ENCODE measurements at places on chromosomes 3 and 15.

- DNase-seq: no peak
Measured at GRCh38 chr15:69665641-69666111, 213.1 kb downstream of the RPLP1 start.

DNA sequence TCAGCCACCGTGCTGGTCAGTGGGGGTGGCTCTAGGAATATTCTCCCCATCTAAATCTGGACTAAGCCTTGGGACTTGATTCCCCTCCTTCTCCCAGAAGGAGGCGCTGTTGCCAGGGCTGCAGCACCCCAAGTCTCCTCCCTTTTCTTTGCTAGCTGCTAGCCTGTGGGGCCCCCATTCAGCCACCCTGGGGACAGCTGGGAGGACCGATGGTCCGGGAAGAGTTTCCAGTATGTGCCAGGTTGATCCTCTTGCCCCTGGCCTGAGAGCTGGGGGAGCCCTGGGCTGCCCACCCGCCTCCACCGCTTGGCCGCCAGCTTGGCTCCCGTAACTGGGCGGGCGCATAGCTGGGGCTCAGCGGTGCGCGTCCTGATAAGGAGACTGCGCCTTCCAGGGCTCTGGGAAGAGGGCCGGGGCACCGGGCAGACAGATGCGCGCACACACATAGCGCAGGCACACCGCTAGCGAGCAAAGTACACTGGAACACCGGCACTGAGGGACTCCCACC lies 4.2 kb downstream of the SMAD6 start:
- no peak for DNase-seq

DNA sequence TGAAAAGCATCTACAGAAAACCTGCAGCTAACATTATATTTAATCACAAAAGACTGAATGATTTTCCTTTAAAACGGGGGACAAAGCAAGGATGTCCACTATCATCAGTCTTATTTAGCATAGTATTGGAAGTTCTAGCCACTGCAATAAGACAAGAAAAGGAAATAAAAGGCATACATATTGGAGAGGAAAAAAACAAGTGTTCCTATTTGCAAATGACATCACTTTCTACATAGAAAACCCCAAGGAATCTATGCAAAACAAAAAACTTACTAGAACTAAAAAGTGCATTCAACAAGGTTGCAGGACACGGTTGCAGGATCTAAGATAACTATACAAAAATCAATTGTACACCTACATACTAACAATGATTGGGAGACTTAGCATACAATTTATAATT lies 101.6 kb upstream of the MEF2A start:
- no peak for DNase-seq

DNA sequence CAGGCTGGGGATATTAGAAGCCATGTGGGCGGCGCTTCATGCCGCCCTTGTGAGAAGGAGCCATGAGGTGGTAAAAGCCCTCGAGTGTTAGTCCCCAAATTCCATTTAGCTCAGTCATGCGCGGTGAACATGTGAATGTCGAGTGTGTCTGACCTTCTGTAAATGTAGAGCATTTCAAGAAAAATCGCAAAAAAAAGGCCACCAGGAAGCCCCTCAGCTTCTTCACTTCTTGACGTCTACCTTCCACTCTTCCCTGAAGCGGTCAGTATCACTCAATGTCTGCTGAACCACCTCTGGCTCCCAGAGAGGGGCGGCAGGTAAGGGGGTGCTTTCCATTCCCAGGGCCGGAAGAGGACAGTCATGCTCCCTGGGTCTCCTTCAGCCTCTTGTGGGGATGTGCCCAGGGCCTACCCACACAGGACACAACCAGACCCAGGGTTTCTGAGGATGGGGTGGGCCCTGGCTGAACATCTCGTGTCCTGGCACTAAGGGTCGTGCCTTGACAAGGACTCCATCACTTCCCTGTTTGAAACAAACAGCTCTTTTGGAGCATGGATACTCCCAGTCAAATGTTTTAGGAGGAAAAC lies 274.9 kb downstream of the FAM43A start:
- no peak for DNase-seq

- no peak for DNase-seq
Measured at GRCh38 chr3:24490151-24490550, 4.5 kb downstream of the THRB start.

DNA sequence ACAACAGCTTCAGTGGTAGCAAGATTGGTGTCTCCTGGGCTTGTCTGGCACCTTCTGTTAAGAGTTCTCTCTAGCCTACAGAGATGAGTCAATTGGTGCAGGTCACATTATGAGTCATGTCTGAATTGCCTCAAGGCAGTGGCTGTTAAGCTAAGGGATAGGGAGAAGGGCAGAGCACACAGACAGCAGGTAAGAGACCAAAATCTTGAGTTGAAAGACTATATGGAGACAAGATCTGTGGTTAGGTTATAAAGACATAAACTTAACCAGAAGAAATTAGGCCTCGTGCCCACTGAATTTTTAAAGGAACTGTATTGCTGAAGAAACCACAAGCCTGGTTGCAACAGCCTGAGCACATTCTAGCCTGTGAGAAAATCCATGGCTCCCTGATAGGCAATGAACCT lies 19.2 kb upstream of the KPNA1 start:
- DNase-seq: peak; percentile 100

DNA sequence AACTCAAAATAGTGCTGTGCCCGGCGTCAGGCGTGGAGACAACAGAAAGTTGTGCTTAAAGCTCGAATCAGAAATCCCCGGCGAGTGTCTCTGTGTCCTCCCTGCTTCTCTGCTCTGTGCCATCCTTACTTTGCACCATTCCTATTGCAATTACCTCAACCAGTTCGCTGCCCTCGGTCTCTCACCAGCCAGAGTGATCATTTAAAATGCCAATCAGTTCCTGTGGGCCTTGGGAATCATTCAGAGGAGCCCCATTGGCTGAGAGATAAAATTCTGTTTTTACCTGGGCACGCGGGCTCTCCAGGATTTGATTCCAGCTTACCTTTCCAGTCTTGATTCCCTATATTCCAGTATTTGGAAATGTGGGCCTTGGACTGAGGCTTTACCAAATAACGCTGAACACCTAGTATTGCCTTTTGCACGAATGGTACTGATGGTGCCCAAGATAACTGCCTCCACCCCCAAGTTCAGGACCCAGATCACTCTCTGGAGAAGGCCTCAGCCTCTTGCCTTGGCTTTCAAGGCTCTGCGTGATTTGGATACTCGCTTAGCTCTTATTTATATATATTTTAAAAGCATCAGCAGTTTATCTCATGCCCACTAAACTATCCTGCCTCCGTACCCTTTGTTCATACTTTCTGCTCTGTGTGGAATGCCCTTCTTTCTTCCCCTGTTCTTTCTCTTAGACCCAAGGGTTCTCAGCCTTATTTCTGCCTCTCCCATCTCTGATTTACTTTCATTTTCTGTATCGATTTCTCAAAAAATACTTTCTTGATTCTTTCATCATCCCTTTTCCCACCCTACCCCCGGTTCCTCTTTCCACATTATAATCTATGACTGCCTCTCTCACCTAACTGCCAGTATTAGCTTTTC lies 863 bp downstream of the PSMA4 start:
- peak; percentile 10 for DNase-seq

DNA sequence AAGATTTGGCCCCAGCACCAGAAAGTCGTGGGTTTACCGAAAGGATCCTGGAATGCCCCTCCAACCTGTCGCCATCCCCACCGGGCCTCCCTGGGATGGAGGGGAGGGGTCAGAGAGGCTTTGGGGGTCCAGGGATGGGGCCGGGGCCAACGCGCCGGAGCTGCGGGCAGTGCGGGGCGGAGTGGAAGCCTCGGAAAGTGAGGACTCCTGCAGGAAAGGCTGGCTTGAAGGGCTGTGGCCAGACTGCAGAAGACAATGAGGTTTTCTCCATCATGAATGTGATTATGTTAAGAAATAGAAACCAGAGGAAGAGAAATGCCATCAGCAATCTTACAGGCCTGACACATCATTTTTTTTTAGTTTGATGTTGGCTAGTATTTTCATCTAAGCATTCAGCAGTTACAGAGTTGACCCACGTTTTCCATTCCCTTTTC lies 738 bp downstream of the YEATS2 start:
- DNase-seq: peak; percentile 55

DNA sequence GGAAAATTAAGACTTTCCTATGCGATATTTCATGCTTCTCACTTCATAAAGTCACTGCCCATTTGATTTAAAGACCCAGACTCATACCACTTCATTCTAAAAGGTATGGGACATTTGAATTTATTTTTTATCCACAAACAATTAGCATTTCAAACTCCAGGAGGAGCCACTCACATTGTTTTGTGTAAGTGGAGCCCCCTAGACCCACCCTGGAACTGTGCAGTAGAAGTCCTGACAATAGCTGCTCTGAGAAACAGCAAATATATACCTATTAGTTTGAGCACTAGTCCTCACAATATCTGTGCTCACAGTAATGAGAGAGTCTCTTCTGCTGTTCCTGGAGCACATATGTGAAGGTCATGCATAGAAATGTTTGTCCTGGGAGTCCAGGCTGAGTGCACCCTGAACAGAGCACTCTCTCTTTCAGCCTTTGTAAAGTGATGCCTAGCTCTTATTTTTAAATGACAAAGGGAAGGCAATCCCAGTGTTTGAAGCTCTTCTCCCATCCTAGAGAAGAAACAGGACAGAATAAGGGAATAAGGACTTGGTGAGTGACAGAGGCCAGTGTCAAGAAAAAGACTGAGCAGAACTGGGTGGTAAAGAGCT lies 127.5 kb upstream of the STRIT1 start:
- no peak for DNase-seq

DNA sequence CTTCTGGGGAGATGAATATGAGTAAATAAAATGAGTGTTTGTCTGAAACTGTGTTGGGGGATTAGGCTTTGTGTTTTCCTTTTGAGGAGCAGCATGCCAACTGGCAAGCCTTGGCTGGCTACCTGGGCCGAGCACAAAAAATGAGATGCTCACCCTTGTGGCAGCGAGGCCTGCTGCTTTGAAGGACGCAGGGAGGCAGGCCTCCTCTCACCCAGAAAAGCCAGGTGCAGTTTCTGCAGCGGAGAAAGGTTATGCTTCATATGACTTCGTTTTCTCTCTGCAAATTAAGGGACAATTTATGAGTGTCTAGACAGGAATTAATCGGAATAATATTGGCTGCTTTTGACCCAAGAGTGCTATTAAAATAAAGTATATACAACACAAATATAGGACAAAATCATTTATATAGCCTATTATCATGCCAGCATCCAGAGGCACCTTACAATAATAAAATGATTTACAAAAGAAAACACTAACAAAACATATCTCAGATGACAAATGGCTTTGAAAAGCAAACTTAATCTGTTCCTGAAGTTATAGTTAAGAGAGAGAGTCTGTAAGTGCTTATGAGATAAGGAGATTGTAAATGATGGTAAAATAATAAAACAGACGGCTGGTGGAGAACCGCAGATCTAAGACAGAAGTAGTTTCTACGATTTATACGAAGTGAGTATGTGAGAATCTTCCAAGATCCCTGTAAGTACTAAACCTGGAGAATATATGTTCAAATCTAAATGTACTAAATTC lies 682.8 kb upstream of the NR2F2 start:
- DNase-seq: no peak

DNA sequence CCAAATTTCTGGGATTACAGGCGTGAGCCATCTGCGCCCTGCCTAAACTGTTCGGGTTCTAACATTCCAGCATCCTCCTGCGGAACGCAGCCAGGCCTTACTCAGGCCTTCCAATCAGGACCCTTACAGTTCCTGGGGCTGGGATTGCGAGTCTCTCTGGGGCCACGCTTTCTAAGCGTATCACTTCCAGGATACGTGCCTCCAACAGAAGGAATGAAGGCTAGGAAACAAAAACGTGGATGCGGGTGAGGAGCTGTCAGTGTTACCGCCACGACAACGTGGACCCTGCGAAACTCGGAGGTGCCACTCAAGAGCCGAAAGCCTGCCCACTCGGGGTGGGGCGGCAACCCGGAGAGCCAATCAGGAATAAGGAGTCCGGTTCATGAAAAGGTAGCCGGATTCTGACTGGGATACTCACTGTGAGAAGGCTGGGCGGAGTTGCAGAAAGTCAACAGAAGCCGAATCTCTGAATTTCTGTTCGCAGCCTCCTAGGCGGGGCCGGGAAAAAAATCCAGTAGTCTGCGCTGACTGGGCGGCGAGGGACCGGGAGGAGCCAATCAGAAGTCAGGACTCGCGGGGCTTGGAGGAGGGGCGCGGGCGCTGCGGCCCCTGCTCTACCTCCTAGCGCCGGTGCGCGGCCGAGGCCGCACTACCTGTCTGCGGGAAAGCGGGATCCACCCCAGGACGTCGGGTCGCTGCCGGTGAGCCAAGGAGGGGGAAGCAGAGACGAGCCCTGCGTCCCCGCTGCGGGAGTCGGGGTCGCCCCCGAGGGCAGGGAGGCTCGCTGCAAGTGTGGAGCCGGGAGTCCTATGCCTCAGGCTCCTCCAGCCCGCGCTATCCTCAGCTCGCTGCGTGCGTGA lies at the start of gene HYKK:
HYKK (plus strand) TSS at position 607 of the 860 bp plus-strand sequence. CDS start 5,512 bp downstream, outside the sequence.
- DNase-seq: peak; percentile 98

DNA sequence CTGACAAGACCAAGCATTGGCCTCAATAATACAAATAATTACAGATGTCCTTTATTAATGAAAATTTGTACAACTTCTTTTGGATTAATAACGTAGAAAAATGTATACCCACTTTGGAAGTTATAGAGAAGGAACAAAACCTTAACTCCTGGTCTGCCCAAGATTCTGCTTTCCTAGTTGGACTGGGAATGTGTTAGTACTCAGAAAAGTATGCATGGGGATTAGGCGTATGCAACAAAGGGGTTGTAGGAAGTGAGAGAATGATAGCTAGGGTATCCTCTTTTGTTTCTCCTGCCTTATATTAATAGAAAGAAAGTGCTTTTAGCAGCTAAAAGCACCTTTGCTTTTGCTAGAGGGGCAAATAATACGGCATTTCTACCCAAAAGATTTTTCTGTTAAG lies 116.2 kb upstream of the LRRFIP2 start:
- DNase-seq: peak; percentile 25

- DNase-seq: no peak
Measured at GRCh38 chr3:4517093-4517492, 23.9 kb downstream of the ITPR1 start.

DNA sequence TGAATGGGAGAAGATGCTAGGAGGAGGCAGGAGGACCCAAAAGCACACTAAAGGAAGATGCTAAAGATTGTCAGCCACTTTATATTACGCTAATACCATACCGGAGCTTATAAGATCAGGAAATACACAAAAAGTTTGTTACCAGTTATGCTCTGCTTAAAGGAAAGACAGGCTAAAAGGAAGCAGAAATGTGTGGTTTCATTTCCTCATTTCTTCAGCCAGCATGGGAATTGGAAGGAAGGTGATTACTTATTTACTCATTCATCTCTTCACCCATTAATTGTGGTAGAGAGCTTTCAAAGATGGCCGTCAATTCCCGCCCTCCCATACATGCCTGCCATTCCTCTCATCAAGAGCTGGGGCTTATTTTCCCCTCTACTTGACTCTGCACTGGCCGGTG lies 26.7 kb upstream of the TMEM158 start:
- DNase-seq: no peak

DNA sequence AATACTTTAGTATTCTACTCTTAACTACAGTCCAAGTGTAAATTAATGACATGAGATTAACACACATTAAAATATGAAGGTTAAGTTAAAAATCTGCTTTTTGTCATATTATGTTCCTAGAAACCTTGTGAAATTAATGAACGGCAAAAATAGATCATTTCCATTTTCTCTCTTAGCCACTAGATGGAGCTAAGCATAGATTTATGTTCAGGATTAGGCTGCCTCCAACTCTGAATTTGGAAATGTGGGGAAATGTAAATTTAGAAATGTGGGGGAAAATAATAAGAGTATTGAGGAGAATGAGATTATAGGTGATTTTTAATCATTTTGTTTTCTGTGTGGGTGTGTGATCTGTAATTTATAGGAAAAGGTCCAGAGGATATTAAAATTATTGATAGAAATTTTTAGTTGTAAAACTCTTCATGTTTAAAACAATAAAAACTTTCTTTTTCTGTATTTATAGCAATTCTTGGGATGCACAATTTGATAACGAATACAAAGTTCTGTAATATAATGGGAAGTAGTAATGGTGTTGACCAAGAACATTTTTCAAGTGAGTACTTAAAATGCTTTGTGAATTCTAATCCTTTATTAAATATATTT lies 59.2 kb downstream of the TMOD3 start:
- peak; percentile 21 for DNase-seq

Measured in M059J (cell line).